NCI-H1092 treated with DMSO at 0.1 percent for 48 hours (cell line): ENCODE measurements at places on chromosomes 7 and 10.
A peak's percentile ranks its signal among the peaks of the same experiment; 100 is the strongest.

- DNase-seq = no peak
Observed at GRCh38 chr10:107631876-107632275, 467.4 kb upstream of the SORCS1 start.

DNA sequence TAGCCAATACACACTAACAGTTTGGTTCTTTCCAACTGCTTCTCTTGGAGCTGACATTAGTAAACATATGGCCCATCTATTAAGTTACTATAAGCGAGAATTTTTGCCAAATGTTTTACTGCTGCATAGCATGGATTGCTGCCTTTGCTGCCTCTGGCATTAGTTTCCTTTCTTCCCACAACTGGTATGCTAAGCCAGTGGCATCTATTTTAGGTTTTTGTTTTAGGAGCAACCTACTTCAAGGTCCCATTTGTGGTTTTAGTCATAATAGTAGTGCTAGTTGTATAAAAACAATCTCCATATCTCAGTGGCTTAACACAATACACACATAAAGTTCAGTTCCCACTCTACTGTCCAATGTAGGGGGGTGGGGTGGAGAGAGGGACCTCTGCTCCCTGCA is 25.9 kb upstream of the PANK1 start:
- DNase-seq = no peak

- no peak for DNase-seq
Observed at GRCh38 chr10:11153766-11154165, 136.1 kb downstream of the CELF2 start.

DNA sequence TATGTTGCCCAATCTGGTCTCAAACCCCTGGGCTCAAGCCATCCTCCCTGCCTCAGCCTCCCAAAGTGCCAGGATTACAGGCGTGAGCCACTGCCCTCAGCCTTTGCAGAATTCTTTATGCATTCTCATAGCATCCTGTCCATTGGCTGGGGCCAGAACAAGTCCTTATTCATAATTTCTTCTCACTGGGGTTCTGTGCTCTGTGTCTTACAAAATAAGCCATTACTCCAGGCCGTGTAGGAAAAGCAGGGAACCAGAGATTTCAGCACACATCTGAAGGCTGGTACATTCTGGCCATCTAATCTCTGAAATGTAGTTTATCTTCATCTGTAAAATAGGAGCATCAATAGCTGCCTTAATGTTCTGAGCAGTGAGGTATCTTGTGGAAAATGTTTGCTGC is 10.3 kb upstream of the OCM start:
- DNase-seq = no peak

DNA sequence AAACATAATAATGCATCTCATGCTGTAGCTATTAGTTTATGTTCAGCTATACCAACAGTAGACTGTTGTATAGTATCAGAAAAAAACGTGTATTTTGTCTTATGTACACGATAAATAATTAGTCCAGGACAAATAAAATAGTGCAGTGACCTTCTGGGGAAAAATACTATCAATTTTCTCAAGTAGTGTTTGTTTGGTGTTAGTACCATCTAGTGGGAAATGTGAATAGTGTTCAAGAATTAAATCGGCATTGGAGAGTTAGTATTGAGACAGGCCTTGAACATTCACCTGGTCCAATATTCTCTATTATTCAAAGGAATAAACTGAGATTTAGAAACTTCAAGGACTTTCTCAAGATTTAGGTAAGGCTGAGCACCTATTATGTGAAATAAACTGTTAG is 21.7 kb upstream of the OR2A5 start:
- DNase-seq = peak; percentile 47

DNA sequence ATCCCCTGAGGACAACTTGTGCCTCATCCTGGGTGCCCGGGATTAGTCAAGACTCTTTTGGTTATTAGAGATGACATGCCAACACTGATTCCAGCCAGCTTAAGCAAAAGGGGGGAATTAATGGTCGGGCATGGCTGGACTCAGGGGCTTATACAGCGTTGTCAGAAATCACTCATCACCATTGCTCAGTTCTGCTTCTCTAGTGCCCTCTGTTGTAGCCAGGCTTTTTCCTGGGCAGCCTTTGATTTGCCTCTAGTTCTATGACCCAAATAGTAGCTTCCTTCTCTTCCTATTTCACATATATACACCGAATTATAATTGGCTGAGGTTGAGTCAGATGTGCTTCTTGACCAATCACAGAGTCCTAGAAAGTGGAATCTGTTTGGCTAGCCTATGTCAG is 192.0 kb upstream of the HABP2 start:
- DNase-seq = no peak

DNA sequence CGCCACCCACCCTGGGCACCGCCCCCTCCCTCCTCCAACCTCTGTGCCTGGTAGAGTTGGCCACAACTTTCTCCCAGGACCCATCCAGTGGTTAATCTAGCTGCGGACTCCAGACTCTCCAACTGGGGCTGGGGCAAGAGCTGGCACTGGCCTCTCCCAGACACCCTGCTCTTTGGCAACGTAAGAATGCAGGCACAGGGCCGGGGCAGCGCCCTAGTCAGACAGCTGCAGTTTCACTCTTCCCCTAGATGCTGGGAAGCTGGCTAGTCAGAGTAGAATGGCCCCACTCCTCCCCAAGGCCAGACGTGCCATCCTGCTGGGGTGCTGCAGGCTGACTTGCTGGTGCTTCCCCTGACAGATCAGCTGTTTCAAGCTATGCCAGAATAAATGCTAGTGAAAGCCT is 22.1 kb downstream of the HSPA12A start:
- no peak for DNase-seq

DNA sequence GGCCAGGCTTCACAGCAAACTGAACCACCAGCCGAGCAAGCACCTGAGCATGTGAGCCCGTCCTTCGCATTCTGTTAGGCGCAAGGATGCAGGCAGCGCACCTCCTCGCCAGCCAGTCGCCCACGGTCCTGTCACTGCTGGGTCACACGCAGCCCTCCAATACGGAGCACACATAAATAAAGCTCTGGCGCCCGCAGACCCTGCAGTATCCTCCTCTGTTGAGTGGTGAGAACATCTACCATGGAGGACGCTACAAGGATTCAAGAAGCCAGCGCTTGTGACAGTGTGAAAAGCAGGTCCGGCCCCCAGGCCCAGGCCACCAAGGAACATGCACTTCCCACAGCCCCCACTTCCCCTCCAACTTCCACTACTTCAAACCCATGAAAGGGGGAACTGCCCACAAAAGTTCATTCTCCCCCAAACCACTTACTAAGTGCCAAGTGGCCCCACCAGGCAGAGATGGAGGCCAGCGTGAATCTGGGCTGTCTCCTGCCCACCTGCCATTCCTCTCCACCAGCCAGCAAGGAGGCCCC is 34.8 kb downstream of the VOPP1 start:
- no peak for DNase-seq

GRCh38 chr10:15118615-15119014 is 21.5 kb downstream of the RPP38 start:
- no peak for DNase-seq

DNA sequence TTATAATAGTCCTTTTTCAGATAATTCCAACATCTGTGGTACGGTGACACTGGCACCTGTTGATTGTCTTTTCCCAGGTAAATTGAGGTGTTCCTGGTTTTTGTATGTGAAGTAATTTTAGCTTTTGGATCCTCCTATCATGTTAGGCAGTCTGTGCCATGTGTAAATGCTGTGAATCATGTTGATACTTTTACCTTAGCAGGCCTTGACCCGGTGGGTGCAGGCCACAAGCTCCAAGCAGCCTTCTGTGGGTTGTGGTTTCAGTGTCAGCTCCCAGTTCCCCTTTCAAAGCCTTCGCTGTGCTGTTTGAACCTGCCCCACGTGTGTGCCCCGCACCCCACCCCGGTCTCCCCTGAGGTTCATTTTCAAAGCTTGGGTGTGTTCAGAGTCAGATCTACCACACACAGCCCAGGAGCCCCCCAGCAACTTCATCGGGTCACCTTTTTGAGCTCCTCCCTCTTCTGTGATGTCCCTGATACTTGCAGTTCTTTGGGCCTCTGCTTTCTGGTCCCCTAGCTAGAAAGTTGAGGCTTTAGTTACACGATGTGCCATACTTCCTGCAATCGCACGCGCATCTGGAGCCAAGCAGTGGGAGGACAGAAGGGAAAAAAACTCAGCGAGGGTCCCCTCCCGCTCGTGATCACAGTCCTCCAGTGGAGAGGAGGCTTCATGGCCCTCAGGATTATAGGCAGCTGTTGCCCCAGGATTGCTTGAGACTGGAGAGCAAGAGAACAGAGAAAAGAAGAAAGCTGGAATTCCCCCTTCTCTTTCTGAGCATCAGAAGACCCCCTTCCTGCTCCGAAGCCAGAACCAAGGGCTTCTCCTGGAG is 8.7 kb upstream of the BHLHA15 start:
- no peak for DNase-seq

- peak; percentile 9 for DNase-seq
Observed at GRCh38 chr10:6145166-6145987, 56.5 kb downstream of the RBM17 start.

DNA sequence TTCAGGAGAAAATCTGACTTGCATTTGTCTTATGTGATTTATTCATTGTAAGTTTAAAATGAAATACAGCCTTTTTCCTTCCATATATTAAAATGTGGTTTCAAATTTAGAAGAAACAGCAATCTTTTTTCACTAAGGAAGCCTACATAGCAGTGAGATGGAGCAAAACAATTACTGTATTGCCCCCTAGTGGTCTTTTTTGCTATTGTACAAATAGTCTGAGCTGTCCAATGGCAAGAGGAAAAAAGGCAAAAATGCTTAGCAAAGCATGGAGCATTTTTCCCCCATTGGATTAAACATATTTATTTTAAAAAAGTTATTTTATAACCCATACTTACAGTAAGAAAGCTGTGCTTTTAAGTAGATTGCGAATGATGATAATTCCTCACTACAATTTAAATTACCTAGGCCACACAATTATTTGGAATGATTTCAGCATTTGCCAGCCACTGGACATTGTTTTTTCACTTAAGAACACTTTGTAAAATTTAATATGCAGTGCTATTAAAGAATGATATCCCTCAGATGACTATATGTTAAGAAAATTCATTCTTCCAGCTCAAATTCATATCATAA is 119.5 kb downstream of the CPED1 start:
- DNase-seq = peak; percentile 78

- DNase-seq = no peak
Observed at GRCh38 chr10:54908019-54908418, 107.0 kb upstream of the PCDH15 start.

GRCh38 chr10:99450624-99451498 is 20.4 kb upstream of the GOT1 start:
- DNase-seq = no peak

- no peak for DNase-seq
Observed at GRCh38 chr10:92845921-92846320, 2.4 kb upstream of the EXOC6 start.

- no peak for DNase-seq
Observed at GRCh38 chr10:58950618-58951017, 225.8 kb upstream of the PHYHIPL start.

DNA sequence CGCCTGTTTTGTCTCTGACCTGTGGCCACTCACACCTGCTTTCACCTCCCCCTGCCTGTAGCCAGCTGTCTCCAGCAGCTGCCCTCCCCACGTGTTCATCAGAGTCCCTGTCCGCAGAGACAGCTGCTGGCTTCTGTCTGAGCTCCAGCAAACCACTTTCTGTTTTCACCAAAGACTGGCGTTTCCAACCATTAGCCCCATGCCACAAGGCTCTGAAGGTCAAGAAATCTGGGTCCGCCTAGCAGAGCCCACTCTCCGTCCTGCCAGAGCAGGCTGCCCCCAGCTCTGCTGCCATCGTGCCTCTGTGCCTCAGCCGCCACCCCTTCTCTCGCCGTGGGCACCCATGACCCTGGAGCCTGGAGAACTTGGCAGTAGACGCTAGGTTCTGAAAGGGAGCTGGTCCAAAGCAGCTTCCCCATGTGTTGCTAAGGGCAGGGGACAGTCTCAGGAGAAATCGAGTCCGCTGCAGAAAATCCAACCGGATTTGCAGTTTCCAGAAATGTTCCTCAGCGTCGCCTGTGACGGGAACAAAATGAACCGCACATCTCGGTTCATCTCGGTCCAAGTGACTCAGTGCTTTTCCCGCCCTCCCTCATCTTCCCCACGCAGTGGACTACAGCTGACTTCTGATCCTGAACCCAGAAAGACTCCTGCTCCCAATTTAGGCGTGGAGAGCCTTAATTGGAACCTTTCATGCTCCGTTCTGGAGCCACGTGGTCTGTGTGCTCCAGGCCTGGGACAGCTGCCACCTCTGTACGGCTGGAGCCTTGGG is 28.0 kb downstream of the TMEM120A start:
- DNase-seq = peak; percentile 89

- no peak for DNase-seq
Observed at GRCh38 chr10:71684356-71685173, 35.0 kb downstream of the C10orf105 start.

GRCh38 chr10:112698133-112698817 is 251.3 kb downstream of the VTI1A start:
- no peak for DNase-seq

DNA sequence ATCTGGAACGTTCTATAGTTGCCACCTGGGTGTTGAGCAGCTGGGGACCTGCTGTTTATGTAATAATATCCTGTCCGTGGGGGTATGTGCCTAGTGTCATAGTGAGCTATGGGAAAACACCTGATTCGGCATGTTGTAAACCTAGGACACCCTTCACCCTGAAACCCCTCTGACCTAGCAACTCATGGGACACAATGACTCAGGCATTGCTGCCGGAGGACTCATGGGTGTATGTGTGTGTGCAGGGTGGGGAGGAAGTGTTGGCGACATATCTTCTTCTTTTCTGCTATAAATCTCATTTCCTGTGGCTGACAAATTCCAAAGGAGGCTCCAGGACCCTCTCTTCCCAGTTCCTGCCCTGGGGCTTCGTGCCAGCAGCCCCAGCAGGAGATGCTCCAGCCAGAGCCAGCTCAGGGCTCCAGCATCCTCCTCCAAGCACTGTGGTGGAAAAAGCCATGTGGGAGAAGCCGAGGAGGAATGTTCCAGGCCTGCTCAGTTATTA is 77.0 kb upstream of the PODXL start:
- no peak for DNase-seq

GRCh38 chr10:33760056-33760943 is 425.8 kb upstream of the NRP1 start:
- no peak for DNase-seq

DNA sequence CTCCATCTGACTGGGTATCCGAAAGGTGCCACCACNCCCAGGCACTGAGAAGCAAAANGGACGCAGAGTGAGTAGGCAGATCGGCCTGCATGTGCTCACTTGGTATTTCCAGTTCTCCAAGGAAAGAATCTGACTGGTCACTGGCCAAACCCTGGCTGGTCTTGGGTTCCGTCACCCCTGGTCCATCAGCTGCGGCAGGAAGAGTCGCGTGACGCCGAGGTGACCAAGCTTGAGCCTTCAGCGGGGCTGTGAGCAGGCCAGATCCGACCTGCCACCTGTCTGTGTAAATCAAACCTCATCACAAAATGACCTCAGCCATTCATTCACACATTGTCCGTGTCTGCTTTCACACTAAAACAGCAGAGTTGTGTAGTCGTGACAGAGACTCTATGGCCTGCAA is 28.8 kb upstream of the CHST15 start:
- no peak for DNase-seq

GRCh38 chr10:103685880-103686669 is 169.3 kb downstream of the SH3PXD2A start:
- DNase-seq = peak; percentile 17

GRCh38 chr7:90951229-90951628 is 313.0 kb upstream of the FZD1 start:
- no peak for DNase-seq
